SK-N-SH treated with all-trans-retinoic acid at 6 μM for 48 hours (cell line): ENCODE measurements at places on chromosomes 2 and 18.
A peak's percentile ranks its signal among the peaks of the same experiment; 100 is the strongest.

GRCh38 chr18:13252686-13253410 is 34.3 kb downstream of the LDLRAD4 start:
- ATAC-seq, result no peak

DNA sequence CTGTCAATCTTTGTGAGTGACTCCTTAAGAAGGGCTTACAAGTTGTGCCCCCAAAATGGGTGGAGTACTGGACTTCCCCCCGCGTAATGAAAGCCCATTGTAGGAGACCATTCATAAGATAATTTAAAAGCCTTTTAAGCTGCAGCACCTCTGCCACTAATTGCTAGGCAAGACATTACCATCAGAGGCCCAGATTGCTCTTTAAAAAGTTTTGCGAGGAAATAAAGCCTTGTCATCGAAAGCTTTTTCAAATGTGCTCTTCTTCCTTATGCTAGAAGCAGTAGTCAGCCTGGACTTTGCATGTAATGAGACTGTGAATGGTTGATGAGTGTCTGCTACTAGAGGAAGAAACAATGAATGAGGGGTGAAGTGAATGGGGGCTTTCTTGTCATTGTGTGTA is 345.3 kb upstream of the CDH2 start:
- ATAC-seq, result no peak

- peak; percentile 76; the same call in 2 of the 3 replicates for ATAC-seq
Observed at GRCh38 chr18:52339891-52340371, at the start of gene DCC. TSS of gene DCC (plus strand) at chr18:52340197. CDS start at chr18:52340788, 591 bp downstream.

DNA sequence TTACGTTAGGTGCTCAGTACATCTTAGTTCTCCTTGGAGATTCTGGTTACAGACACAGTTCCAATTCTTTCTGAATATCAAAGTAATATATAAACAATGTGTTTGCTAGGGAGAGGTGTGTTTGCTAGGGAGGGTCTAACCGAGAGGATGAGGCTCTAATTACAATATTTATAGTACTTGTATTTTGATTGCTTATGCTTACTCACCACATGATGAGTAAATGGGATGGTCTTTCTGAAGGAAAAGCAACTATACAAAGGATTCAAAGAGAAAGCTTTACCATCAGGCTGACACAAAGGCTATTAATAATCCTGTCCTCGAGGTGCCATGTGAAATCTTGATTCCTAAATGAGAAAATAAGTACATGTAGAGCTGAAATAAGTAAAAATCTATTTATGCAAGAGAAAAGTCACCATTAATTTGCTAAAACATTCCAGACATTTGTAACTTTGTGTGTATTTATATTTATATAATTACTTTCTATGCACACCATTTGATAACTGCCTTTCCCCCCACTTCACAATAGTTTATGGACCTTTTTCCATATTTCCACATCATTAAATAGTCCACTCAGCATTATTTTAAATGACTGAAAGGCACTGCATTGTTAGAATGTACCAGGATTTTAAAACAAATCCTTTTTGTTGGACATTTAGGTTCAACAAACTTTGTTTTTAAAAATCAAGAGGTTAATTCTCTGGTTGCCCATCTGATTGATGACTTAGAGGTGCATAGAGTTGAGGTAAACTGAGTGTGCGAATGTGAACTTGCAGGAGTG is 94.5 kb upstream of the FN1 start:
- peak; percentile 17; the same call in 2 of the 3 replicates for ATAC-seq

GRCh38 chr18:26717123-26717719 is 148.3 kb downstream of the AQP4 start:
- no peak for ATAC-seq

DNA sequence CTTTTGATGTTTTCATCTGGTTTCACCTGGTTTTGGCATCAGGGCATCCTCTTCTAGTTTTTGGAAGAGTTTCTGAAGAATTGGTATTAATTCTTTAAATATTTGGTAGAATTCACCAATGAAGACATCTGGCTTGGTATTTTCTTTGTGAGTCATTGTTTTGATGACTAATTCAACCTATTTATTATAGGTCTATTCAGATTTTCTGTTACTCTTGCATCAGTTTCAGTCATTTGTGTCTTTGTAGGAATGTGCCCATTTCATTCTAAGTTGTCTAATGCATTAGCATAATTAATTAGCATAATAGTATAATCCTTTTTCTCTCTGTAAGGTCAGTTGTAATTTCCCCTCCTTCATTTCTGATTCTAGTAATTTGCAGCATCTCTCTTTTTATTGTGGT is 8.0 kb downstream of the GNLY start:
- peak; percentile 62 for ATAC-seq

DNA sequence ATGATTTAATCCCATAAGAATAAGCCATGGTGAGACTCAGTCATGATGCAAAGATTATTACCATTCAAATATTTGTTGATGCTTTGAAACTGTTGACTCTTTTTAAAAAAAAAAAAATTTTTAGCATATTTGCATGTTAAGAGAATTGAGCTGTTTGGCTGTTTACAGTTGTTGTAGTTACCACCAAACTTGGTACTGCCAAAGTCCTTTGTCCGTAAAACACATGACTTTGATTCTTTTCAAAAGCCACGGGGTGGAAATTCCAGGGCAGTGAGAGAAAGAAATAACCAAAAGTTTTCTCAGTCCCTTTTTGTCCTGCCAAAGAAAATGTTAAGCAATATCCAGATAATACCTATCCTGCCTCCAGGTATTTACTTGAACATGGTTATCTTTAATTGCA is 474.8 kb downstream of the METTL4 start:
- no peak for ATAC-seq

DNA sequence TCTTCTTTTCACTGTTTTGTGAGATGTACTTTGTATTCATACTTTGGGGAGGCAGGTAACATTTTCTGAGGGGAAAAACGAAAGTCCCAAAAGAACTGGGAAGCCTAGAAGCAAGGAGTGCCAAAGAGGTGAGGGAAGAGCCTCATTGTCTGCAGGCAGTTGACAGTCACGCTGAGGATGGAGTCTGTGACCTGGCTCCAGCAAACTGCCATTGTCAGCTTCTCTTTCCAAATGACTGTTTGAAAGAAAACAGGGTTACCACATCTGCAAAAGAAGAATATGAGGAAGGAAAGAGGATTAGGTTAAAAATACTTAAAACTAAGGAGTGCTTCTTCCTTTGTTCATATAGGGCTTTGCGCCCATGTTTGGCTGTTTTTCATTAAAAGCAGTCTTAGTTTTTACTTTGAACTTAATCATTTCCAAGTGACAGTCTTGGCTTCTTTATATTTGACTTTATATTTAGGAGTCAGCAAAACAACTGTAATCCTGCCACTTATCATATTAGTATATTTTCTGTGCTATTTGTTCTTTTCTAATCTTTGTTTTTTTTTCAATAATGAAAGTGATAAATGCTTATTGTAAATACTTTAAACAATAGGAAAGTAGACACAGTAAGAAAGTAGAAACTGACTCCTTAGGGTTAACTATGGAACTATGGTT is 35.0 kb downstream of the CERS6 start:
- peak; percentile 58 for ATAC-seq

DNA sequence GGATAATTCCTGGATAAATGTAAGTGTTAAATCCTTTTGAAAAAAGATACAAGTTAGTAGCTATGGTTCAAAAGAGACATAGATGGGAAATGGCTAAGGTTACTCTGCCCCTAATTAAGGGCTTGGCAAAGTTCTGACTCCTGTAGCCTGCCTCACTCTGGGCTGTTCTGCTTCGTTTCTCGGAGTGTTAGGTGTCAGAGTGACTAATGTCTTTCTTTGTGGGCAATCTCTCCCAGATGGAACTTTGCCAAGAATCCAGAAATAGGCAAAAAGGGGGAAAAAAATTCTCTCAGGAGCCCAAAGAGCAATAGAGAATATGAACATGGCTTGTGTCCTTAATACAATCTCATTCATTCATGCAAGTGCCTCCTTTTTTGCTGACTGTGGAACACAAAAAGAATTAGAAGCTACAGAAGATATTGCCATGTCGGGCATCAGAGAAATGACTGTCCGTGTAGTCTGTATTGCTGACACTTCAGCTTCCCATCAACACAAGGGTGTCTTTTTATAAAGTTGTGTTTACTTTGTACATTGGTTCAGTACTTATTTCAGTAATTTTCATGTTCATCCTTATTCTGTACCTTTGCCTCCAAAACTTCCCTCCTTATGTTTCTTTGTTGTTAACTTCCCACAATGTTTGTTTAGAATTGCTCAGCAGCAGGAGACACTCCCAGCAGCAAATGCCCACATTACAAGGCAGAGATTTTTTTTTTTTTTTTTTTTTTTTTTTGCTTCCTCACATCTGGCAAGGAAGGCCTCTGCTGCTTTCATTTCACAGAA is 134.0 kb downstream of the FTCDNL1 start:
- ATAC-seq, result no peak

DNA sequence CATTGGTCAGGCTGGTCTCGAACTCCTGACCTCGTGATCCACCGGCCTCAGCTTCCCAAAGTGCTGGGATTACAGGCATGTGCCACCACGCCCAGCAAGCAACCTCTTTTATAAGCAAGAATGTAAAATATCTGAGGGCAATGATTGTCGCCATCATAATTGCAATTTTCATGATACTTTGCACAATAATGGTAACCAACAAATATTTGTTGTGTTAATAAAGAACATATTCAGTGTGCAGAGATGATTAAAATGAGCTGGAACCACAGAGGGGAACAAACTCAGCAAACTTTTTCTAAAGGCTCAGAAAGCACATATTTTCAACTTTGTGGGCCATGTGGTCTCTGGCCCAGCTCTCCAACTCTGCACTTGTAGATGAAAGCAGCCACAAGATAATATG is 115.2 kb upstream of the SIX2 start:
- ATAC-seq, result no peak

- ATAC-seq, result no peak
Observed at GRCh38 chr2:85545780-85546240, 6.8 kb downstream of the MAT2A start.

DNA sequence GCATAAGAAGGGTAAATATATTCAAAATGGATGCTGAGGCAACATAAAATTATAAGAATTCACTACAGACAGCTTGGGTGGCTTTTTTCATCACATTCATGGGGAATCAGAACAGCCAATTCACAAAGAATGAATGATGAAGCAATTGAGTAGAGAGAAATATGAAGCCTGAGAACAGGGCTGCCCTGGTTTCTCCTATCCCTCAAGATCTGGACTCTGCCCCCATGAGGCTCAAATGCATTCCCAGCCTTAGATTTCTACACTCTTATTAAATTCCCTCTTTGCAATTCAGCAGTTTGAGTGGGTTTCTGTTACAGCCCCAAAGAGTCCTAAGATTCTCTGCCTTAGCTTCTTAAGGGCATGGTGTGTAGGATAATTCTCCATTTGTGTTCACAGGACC is 172.5 kb downstream of the MAIP1 start:
- no peak for ATAC-seq

DNA sequence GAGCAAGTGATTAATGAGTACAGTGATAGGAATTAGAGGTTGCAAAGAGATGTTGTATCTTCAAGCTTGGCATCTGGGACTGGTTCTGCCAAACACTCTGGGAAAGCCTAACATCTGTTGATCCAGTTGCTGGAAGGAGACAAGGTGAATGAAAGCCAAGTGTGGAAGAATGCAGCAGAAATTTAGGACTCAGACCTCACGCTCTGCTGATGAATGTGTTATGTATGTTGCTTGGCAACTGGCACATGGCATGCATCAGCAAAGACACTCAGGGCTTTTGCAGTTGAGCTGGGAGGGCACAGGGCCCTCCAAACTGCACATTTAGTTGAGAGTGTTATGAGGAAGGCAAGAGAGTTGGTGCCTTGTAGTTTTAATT is 105.5 kb downstream of the COLEC12 start:
- peak; percentile 84 for ATAC-seq

GRCh38 chr2:96802721-96803120 is 13.3 kb upstream of the CNNM3 start:
- no peak for ATAC-seq

GRCh38 chr2:240434728-240435456 is 571 bp upstream of the GPC1 start:
- peak; percentile 41 for ATAC-seq

DNA sequence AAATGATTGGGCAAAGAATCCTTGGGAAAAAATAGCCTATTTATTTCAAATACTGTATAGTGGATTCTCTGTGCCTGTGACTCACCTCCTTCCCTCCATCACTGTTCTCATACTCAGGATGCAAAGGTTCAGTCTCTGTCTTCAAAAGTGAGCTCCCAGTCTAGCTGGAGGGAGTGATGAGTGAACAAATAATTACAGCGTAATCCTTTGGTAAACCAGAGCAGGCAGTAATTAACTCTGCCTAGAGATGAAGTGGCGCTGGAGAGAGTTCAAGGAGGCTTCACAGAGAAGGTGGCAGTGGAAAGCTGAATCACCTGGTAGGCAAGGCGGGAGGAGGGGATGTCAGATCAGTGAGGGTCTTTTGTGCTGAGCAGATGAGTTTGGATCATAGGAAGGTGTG is 6.5 kb downstream of the DGUOK start:
- no peak for ATAC-seq

- no peak for ATAC-seq
Observed at GRCh38 chr2:150204451-150204850, 283.0 kb downstream of the RND3 start.

DNA sequence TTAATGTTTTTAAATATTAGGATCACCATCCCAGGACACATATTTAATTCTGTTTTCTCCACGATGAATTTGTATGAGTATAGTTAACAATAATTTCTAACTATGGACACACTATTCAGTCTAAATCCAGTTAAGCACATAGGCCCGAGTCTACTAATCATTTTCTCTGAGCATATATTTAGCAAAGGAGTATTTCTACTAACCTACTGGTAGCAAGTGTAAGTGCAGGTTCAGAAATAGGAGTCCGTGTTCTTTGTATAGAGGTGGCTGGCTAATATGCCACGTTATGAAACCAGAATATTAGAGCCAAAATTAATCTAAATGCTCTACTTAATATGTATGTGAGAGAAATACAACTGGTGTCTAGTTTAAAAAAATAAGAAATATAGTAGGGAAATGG is 416.6 kb upstream of the NXPH2 start:
- ATAC-seq, result no peak

DNA sequence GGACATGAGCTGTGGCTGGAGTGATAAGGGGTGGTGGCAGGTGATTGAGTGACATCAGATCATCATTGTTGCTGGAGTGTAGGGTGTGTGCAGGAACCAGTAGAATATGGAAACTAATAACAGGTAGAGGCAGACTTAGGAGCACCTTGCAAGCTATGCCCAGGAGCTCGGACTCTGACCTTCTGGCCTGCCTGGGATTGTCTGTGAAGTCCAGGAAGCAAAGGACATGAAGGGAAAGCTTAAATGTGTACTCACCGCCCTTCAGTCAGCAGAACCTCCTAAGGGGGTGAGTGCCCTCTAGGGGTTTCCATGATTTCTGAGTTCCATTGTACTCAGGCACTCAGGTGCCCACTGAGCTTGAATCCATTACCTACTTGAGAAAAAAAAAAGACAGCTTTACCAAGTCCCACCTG is 104.2 kb downstream of the CRIM1 start:
- peak; percentile 59 for ATAC-seq

- ATAC-seq, result no peak
Observed at GRCh38 chr2:158603205-158603604, 146.5 kb downstream of the PKP4 start.

- no peak for ATAC-seq
Observed at GRCh38 chr2:150438654-150439053, 48.8 kb downstream of the RND3 start.

DNA sequence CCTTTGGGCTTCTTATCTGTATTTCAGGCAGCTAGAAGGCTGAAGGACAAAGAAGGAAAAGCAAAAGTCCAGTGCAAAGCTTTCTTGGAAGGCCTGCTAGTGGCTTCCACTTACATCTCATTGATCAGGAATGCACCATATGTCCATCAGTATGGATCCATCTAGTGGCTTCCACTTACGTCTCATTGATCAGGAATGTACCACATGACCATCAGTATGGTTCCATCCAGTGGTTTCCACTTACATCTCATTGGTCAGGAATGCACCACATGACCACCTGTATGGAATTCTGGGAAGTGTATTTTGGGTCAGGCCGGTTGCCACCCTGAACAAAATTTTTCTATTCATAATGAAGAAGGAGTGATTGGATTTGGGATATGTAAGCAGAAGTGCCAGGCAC is 70.6 kb downstream of the LYPD6 start:
- no peak for ATAC-seq
